Caudate nucleus (tissue), 63 donors: ENCODE measurements at places on chromosomes 11 and 22.

DNA sequence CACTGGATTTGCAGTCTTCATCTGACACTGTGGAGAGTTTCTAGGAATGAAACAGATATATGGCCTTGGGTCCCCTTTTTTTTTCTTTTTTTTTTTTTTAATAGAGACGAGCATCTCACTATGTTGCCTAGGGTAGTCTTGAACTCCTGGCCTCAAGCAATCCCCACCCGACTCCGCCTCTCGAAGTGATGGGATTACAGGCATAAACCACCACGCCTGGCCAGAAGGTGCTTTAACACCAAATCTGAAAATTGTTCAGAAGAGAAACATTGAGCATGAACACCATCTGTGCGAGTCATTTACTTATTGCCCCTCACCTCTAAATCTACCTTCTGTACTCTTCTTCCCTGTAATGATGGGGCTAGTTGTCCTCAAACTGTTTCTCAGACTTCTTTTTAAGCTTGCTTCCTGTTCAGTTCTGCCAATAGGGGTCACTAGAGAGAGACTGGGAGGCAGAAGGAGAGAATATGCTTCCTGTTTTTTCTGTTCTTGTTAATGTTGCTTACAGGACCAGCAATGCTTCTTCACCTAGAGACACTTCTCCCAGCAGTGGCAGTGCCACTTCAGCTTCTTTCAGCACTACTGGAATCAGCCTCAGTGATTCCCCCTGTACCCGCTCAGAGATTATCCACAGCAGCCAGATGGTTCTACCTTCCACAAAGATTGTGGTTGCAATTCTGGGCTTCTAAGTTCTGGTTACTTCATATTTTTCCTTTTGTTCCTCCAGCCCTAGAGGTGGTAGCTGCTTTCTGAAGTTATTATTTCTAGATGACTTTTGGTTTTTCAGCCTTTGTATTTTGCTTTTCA lies 20.8 kb upstream of the ZBED5 start:
- no peak for DNase-seq

- no peak for DNase-seq
Measured at GRCh38 chr11:114280696-114281095, 15.5 kb upstream of the NNMT start.

DNA sequence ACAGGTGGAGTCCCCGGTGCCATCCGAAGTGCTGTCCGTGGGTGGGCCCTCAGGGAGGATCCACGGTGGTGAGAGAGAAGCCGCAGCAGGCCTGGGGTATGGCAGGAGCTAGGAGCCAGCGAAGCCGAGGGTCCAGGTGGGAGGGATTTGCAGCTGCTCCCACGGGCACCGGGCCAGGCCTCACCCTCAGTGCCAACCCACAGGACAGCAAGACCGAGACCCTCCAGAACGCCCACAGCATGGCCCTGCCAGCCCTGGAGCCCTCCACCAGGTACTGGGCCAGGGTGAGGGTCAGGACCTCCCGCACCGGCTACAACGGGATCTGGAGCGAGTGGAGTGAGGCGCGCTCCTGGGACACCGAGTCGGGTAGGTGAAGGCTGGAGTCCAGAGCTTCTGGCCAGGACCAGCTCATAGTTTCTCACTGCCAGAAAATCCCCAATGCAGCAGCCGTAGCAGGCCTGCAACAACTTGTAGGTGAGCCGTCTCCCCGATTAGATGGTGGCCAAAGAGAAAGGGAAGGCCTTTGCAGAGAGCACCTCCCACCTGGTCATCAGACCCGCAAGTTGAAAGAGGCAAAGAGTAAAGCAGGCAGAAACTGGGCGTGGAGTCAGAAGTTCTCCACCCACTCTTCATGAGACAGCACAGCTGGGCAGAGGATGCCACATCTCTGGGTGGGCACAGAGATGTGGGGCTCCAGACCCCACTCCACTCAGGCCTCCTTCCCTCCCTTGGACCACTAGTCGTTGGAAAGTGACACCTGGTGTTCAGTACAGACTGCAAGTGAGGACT lies 20.4 kb downstream of the CSF2RB start:
- no peak for DNase-seq

GRCh38 chr11:1920909-1921573 lies 1.5 kb downstream of the TNNT3 start:
- DNase-seq: no peak

- DNase-seq: no peak
Measured at GRCh38 chr22:45905924-45906865, 70.8 kb downstream of the WNT7B start.

GRCh38 chr11:13348305-13348704 lies 70.7 kb downstream of the BMAL1 start:
- no peak for DNase-seq

- no peak for DNase-seq
Measured at GRCh38 chr11:722346-722811, 16.3 kb downstream of the EPS8L2 start.

- DNase-seq: no peak
Measured at GRCh38 chr11:58494101-58494500, 13.8 kb downstream of the OR5B21 start.

DNA sequence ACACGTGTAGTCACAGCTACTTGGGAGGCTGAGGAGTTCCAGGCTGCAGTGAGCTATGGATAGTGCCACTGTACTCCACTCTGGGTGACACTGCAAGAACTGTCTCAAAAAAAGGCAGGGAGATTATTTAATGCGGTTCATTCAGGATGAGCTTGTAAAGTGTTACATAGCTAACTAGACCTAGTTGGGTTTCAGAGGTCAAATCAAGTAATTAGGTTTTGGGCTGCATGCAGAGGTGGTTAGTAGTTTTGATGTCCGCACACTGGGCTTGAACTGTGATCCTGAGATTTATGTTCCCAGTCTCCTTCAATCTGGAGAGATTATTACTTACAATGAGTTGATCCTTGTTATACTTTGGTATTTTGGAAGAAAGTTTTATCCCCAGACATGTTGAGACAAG lies 2.1 kb upstream of the RBM4 start:
- no peak for DNase-seq
